ENCODE measurements at places on chromosomes 12 and 14. TPM values are rescaled to one million over a fixed set of nuclear protein-coding genes. Genes with fewer than 3 reads are reported as not detected.

The SLCO1A2 gene
- polyA plus RNA-seq = not detected

The TSPAN19 gene
- not detected for polyA plus RNA-seq

GRCh38 chr12:2083561-2083960, 30.8 kb downstream of the CACNA1C start:
- H3K4me1 ChIP-seq = peaks cover 8% of the 10 kb centered on the region
- no peak overlapping the region for H3K27ac ChIP-seq
- no peaks in the 10 kb centered on the region for H3K36me3 ChIP-seq
- no peak overlapping the region for H3K4me3 ChIP-seq
- H3K27me3 ChIP-seq = no peaks in the 10 kb centered on the region

DNA sequence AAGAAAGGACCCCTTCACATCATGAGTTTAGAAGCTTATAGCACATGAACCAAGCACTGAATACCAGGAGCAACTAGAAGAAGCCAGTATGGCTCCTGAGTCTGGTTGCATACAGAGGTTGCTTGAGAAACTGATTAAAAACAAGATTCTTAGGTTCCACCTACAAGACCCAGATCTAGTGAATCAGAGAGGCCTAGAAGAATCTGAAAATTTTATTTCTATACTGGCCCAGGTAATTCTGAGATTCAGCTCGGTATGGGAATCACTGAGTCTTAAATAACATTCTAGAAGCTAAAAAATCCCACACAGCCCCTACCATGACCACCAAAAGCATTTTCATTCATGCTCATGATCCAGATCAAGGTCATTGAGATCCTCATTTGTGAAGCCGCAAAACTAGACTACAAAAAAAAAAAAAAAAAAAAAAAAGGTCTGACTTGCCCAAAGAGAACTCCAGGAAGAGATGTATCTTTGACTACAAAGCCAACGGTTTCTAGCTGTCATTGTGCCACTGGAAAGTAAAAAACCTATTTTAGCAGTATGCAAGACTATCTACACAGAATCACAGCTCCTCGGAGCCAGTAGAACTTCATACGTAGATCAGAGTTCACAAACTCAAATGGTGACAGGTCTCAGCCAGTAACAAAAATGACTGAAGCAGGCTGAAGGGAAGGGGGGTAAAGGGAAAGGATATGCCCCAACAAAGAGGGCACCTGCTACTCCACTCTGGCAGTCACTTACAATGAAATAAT, 168.4 kb upstream of the EGLN3 start:
- H3K4me1 ChIP-seq = no peaks in the 10 kb centered on the region
- no peak overlapping the region for H3K27ac ChIP-seq
- no peaks in the 10 kb centered on the region for H3K36me3 ChIP-seq
- no peak for DNase-seq

DNA sequence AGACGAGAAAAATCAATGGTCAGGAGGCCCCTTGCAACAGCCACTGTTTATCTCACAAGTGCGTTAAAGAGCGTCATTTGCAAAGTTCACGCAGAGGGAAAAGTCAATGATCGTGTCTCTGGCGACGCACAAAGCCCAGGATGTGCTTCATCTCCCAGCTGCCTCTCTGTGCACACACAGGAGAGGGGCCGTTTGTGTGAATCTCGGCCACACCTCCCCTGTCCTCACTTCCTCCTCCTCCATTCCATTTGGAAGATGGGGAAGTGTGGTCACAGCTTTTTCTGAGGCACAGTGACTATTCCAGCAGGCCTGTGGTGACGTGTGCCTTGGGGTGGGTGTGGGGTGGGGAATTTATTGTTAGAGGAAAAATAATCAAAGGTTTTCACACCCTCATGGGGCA, 90.4 kb downstream of the RBM19 start:
- H3K4me3 ChIP-seq = no peak overlapping the region
- H3K4me1 ChIP-seq = peaks cover 19% of the 10 kb centered on the region
- peak overlapping the region; percentile 51 for H3K27ac ChIP-seq
- H3K36me3 ChIP-seq = no peaks in the 10 kb centered on the region

All from IMR-90 (cell line).